Lung (tissue), 17 donors: ENCODE measurements at places on chromosomes 16 and 17. TPM values are rescaled to one million over a fixed set of nuclear protein-coding genes. Genes with fewer than 3 reads are reported as not detected.

C17orf78 gene
- not detected for total RNA-seq

PRAC2 gene
- not detected for total RNA-seq

- DNase-seq = no peak
Measured at GRCh38 chr17:53270936-53271335, 551.8 kb upstream of the KIF2B start.

DNA sequence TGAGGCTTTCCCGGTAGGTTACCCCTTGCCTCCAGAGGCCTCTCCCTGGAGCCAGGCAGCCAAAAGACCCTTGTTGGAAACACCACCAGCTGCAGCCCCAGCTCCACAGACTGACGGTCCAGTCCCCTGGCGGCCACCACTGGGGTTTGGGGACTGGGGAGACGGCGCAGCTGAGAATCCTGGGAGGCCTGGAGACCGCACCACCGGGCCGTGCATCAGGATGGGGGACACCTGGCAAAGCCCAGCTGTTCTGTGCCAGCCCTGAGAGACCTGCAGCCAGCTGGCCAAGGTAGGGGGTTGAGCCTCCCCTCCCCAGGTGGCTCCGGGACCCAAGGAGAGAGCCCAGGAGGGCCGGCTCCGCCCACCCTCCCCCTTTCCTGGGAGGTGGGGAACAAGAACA lies 8.3 kb upstream of the SLC38A10 start:
- no peak for DNase-seq

DNA sequence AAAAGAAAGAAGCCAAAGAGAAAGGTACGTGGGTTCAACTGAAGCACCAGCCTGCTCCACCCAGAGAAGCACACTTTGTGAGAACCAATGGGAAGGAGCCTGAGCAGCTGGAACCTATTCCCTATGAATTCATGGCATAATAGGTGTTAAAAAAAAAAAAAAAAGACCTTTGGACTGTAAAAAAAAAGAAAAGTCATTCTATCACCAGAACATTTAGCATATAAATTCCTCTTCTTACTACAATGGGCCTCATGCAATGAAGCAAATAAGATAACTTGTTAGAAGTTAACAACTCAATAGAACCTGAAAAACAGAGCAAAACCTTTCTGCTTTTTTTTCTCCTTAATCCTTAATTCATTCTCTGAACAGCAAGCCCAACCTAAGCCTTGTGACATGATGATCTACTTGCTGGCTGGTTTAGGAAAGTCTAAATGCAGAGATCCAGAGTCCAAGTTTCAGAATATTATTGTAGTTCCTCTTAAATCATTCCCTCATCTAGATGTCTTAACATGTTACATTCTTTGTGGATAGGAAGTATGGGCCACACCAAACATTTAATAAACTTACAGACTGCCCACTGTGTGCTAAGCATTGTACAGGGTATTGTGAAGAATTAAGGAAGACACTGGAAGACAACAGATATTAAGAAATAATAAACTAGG lies 45.4 kb downstream of the BRCA1 start:
- no peak for DNase-seq

- no peak for DNase-seq
Measured at GRCh38 chr17:47190243-47190642, 1.1 kb upstream of the CDC27 start.

DNA sequence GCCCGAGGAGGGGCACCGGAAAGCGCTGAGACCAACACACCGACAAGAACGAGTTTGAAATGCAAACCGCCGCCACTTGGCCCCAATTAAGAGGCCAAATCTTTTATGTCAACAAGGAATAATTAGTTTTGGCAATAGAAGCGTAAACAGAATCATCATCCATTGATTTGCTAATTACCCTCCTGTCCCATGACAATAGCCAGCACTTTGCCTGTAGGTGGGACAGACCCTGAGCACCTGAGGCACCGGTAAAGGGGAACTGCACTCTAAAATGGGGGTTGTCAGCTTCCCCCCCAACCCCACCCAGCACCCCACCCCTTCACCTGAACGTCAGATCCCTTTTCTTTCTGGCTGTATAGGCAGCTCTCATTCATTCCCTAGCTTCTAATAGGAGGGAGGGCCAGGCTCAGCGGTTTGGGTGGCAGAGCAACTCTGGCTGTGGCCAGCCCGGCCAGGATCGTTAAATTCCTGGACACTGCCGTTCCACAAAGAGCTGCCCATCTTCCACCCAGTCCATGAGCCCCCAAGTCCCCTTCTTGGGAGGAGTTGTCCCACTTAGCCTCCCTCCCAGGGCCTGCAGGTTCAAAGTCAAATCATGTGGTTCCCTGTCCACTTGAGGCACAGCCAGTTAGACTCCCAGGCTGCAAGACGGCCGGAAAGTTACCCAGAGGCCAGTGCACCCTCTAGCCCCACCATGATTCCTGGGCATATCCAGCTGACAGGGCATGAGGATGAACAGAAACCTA lies 45.8 kb downstream of the WNT3 start:
- DNase-seq = no peak

DNA sequence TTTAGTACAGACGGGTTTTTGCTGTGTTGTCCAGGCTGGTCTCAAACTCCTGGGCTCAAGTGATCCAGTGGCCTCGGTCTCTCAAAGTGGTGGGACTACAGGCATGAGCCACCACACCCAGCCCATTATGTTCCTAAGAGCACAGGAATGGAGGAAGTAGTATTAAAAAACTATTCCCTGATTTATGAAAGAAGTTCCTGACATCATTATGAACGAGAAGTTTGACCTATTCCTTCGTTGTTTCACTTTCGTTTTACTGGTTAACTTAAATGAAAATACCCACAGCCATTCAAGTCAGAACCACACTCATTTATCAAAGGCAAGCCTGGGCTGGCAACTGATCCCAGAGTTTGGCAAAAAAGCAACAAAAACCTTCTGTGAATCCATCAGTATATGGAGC lies 13.5 kb upstream of the CBX4 start:
- DNase-seq = peak; percentile 52

- DNase-seq = no peak
Measured at GRCh38 chr16:68393333-68393732, 55.0 kb downstream of the SMPD3 start.

DNA sequence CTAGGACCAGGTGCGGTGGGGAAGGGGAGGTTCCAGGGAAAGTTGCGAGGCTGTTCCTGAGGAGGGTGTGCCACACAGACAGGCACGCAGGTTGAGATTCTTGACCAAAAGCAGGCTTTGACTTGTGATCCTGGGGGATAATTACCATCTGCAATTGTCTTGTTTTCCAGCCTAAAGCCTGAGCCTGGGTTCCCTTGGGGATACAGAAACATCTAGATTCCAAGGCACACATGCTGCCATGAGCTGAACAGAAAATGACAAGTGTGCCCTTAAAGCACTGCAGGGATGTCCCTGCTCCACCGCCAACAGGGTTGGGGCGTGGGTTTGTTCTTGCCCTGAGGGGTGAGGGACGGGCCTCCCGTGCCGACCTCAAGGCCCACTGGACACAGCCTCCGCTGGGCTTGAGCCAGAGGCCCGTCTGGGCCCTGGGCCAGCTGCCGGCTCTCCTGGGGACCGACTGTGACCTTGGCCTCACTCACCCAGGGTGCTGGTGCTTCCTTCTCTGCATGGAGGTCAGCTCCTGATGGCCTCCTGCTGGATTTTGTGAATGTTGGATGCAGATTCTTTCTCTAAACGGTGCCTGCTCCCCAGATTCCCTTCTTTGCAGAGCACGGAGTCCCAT lies 14.0 kb downstream of the CA5A start:
- DNase-seq = no peak

DNA sequence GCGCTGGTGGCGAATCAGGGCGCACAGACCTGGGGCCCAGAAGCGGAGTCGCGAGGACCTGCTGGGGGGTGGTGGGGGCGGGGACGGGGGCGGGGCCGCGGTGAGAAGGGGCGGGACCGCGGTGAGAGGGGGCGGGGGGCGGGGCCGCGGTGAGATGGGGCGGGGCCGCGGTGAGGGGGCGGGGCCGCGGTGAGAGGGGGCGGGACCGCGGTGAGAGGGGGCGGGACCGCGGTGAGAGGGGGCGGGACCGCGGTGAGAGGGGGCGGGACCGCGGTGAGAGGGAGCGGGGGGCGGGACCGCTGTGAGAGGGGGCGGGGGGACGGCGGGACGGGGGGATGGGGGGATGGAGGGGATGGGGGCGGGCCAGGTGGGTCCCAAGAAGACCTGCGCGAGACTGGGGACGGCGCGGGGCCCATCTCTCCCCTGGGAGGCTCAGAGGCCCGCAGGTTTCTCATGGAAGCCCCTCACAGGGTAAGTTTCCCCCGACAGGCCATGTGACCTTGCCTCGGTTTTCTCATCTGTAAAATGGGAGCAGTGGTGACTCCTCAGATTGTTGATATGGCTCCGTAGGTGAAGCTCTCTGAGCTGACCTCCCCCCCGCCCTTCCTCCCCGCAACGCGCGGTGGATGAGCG lies 28.6 kb upstream of the DBNDD1 start:
- no peak for DNase-seq

GRCh38 chr17:13750816-13751793 lies 149.4 kb upstream of the HS3ST3A1 start:
- no peak for DNase-seq

KRT31 gene
- total RNA-seq = not detected

- no peak for DNase-seq
Measured at GRCh38 chr16:84357191-84357651, 11.1 kb upstream of the ATP2C2 start.

DNA sequence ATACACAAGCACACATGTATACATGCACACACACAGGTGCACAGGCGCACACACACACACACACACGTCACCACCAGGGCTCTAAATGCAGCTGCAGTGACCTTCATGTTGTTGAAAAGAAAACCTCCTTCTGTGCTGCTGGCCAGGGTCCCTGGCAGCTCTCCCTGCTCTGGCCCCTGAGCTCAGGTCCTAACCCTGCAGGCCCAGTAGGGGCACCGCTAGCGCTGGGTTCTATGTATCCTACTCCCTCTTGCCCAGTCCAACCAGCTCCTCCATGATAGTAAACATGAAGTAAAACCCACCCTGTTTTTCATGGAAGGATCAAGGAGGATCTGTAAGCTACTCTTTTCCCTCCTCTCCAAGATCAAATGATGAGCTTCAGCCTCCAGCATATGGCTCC lies 172.8 kb downstream of the RBFOX3 start:
- DNase-seq = no peak

MYH11 gene
- 75.7 TPM for total RNA-seq

- DNase-seq = peak; percentile 35
Measured at GRCh38 chr17:66348584-66349165, 46.3 kb downstream of the PRKCA start.

GRCh38 chr16:49635591-49636581 lies 220.0 kb downstream of the ZNF423 start:
- DNase-seq = no peak

AOC3 gene
- 154 TPM for total RNA-seq

PSMC3IP gene
- 7.5 TPM for total RNA-seq

- DNase-seq = peak; percentile 83
Measured at GRCh38 chr17:732067-732901, at the start of gene TLCD3A. Gene TLCD3A (plus strand): TSS chr17:732596. CDS start chr17:732648, 52 bp downstream.

MMP15 gene
- total RNA-seq = 35.3 TPM

DNA sequence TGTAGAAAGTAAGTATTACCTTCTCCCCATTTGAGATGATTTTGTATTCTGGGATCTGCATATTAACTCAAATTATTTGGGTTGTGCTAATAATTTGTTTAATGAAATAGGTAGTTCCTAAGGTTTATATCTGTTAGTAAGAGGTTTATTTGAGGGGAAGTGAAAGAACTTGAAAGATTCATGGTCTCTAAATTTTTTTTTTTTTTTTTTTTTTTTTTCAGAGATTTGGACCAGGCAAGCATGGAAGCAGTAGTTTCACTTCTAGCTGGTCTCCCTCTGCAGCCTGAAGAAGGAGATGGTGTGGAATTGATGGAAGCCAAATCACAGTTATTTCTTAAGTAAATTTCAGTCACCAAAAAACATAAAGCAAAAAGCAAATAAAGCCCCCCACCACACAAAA lies 65.2 kb downstream of the OMG start:
- DNase-seq = no peak

- no peak for DNase-seq
Measured at GRCh38 chr17:77560841-77561240, 397.7 kb upstream of the TNRC6C start.

DNA sequence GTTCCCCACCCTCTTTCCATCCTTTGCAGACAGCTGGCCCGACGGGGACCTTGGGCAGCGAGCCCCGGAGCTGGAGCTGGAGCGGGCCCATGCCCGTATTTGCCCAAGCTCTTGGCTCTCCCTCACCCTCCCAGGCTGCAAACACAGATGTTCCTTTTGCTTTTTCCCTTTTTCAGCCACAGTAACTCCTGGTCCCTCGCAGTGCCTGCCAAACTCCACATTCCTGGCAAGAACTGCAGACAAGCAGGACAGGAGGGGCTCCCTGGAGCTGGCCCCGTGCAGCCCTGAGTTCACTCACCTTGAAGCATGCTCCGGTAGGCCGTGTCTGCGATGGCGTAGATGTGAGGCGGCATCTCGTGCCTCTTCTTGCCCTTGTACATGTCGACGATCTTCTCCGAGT lies 33.9 kb downstream of the MYH11 start:
- no peak for DNase-seq

GRCh38 chr17:40362696-40363110 lies 1.8 kb downstream of the GJD3 start:
- DNase-seq = peak; percentile 77

GRCh38 chr16:5054876-5055865 lies 10.6 kb downstream of the C16orf89 start:
- no peak for DNase-seq
